ENCODE measurements at places on chromosomes 16 and 17.
A peak's percentile ranks its signal among the peaks of the same experiment; 100 is the strongest.

DNA sequence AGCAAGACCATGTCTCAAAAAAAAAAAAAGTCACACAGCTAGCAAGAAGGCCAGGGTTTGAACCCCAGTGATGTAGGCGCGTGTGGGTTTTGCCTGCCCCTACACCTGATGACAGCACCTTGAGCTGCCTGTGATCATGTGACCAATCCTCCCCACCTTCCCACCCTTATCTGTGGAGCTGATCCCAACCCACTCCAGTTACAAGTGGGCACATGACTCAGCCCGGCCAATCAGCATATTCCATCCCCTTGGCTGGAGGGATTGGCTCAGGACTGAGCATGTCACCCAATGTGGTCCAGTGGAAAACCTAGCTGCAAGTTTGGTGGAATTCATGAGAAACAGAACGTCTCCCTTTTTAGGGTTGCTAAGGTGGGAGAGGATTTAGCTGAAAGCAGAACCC is 6.6 kb downstream of the TMEM114 start:
- no peak for DNase-seq

GRCh38 chr17:6701719-6702118 is 11.4 kb downstream of the SLC13A5 start:
- DNase-seq = no peak

DNA sequence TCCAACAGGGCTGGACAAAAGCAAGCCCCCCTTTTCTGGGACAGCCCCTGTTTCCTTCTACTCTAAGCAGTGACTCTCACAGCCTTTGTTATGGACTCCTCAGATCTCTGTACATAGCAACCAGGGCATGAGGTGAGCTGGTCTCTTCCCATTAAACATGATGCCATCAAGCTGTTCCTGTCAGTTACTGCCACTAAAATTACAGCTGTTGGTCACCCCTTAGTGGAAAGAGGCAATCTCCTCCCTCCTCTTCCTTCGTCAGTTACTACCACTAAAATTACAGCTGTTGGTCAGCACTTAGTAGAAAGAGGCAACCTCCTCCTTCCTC is 95.2 kb upstream of the SMIM36 start:
- peak; percentile 2 for DNase-seq

DNA sequence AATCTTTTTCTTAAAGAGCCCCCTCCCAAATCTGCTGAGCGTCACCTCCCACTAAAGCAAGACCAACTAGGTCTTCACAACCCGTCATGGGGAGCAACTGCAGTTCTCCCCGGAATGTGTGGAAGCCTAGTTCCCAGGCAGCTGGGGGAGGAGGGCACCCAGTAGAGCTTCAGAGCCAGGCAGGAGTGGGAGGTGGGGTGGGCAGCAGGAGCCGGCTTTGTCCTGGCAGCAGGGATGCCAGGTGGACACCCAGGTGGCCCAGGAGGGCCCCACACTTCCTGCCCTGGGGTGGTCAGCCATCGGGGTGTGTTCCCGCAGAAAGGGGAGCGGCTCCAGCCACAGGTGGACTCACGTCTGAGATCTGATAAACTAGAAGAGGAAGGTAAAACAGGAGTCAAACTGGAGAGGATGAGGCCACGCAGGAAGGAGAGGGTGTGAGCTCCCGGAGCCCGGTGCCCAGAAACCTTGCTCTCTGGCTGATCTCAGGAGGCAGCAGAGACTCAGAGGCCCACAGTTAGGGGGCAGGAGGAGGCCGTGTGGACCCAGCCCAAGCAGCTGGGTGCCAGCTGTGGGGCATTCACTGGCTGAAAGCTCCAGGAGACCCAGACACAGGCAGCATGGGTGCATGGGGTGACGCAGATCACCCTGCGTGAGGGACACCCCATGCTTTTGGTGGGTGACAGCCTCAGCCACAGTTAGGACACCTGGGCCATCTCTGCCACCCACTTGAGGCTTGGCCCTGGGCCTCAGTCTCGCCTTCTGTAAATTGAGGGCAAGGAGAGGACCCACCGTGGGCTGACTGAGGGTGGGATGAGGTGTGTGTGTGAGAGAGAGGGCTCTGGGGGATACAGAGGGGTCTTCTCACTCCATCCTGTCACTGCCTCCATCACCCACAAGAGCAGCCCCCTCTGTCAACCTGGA is 260.8 kb upstream of the TNRC6C start:
- DNase-seq = no peak

GRCh38 chr16:56625943-56626654 is 518 bp downstream of the MT1E start:
- DNase-seq = no peak

GRCh38 chr17:48486557-48486956 is 44.3 kb downstream of the HOXB1 start:
- DNase-seq = no peak

DNA sequence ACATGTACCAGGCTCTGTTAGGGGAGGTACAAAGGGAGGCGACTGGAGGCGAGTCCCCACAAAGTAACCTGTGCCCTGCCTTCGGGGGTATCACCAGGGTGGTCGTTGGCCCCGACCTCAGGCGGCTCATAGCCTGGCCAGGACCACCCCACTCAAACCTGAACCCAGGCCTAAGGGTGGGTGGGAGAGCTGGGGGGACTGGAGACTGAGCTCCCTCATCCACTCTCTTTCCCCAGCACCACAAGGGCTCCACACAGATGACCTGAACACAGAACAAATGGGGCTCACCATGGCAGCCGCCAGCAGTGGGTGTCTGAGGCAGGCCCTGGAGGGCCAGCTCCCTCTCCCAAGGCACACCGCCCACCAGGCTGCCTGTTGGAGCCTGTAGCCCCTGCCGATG is 120.6 kb upstream of the TNRC6C start:
- no peak for DNase-seq
